NCI-H1436 (cell line): ENCODE measurements at places on chromosomes 2 and 18.

DNA sequence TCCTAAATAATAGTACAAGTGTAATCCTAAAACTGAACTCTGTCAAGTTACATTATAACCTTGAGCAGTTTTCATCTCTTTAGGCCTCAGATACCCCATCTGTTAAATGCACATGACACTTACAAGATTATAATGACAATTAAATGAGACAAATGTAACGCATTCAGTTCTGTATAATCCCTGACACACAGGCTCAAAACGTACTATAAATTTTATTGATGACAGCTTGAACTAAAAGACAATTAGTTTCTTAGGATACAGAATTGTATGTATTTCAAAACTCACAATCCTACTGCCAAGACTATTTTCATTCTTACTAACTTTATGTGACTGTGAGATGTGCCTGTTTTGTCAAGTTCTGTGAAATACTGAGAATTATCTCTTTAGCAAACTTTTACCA is 56.2 kb downstream of the GFPT1 start:
- no peak for DNase-seq

- DNase-seq: no peak
These were observed 185.4 kb upstream of the FAM98A start for GRCh38 chr2:33784488-33784887.

DNA sequence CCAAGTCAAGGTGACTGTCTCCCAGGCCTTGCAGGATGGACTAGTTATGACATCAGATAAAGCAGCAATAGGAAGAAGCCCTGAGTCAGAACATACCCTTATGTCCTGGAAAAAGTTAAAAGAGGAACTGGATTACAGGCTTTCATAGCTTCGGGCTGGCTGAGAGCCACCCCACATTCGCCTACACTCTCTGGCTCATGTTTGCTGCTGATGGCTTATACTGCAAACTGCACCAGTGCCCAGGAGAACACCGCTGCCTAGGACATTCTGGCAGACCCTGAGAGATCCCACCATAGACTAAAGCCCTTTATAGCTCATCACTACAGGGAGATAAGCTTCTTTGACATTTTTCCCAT is 20.3 kb downstream of the SLC8A1 start:
- DNase-seq: no peak

DNA sequence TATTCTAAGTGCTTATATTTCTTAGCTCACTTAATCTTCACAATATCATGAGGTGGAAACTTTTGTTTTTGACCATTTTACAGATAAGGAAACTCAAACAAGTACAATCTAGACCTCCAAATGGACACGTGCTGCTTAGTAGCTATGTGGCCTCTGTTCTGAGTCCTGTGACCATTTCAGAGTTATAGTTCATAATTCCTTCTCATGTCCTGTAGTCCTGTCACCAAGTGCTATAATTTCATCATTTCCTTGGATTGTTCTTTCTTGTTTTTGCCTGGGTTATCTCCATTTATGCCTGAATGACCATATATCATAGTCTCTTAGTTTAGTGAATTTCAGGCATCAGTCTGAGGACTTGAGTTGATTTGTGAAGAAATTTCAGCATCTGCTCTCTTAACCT is 91.7 kb downstream of the NUP35 start:
- no peak for DNase-seq

DNA sequence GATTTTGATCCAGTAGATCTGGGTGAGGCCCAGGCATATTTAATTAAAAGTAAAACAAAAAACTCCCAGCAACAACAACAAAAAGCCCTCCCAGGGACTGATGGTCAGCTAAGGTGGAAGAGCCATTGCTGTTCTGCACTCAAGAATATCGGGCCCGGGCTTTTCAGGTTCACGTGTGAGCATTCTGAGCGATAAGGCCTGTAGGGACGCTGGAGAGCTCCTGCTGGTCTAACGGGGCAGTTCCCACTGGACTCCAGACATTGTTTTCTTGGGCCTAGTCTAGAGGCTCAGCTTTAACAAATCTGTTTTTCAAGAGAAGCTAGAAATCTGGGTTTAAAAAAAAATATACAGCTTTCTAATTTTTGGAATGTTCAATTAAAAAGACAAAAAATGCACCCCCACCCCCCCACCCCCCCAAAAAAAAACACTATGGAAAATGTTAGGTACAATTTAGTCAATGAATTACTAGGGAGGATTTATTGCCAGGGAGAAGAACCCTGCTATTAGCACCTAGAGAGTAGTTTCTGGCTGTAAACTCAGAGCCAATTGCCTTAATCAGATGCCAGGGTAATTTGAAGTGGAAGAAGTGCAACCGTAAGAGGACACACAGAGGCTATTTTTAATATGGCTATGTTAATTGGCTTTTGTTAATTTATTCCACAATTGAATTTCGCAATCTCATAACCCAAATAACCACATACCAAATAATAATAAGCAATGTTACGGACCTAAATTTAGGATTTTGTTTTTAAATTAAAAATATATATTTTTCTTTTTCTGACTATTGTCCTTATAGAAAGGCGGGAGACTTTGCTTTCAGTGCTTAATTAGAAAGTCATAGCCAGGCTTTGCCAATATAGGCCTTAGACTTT is 78.9 kb downstream of the MAP4K4 start:
- no peak for DNase-seq

DNA sequence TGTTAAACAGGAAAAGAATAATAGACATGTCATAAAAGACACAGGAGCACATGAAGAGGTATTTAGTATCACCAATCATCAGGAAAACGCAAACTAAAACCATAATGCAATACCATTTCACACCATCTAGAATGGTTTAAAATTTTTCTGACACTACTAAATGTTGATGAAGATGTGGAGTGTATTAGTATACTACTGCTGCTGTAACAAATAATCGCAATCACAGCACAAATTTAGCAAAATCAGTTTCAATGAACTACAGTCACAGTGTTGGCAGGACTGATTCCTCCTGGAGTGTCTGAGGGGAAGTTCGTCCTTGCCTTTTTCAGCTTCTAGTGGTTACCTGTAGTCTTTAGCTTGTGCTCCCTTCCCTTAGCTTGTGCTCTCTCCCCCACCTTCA is 24.1 kb downstream of the SMAD2 start:
- no peak for DNase-seq

DNA sequence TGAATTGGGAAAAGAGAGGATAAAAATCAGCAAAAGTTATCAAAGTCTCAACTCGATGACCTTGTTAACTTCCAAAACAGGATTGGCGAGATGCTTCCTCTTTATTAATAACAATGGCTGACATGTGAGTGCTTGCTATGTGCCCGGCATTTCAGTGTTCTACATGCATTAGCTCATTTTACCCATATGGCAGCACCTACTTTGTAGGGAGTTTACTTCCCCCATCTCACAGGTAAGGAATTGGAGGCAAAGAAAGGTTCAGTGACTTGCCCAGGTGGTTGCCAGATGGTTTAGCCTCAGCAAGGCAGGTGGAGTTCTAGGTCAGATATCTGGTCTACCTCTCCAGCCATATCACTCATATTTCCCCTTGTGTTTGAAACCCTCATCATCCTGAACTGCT is 12.4 kb downstream of the TFCP2L1 start:
- no peak for DNase-seq

DNA sequence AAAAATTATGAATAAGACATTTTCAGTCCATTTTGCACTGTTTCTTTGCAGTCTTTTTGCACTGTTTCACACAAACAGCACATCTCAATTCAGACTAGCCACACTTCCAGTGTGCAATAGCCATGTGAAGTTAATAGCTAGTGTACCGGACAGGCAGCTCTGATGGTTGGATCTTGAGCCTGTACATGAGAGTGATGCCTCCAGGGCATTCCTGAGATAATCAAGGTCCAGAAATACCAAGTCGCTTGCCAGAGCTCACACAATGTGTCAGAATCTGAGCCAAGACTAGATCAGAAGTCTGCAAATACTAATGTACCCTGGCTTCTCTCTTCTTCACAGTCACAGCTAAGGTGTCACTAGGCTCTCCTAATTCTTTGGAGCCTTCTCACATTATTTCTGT is 180.2 kb downstream of the OSR1 start:
- no peak for DNase-seq

- no peak for DNase-seq
These were observed 24.6 kb downstream of the GCG start for GRCh38 chr2:162127422-162127821.

DNA sequence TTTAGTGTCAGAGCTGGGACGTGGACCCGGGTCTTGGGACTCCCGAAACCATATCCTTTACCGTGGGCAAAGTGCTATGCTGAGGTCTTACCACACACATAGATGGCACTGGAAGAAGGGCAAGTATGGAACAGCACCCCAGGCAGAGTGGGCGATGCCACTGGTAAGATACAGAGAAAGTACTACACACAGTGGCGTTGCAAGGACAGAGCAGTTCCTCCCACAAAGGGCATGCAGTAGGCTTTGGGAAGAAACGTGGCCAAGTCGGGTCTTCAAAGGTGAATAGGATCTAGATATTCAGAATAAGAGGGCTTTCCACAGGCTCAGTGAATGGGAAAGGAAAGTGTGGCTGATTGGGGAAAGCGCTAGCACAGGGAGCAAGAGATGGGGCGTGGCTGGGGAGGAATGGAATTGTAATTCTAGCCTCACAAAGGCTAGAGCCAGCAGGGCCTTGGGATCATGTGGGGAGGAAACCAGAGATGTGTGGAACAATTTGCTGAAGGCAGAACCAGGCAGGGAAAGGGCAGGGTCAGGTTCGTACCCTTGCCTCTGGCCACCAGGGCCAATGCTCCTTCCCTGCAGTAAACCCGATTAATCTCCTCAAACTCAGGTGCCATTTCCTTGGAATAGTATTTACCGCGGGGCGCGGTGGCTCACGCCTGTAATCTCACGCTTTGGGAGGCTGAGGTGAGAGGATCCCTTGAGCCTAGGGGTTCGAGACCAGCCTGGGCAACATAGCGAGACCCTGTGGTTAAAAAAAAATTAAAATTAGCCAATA is 36.0 kb downstream of the PCBP1 start:
- no peak for DNase-seq

GRCh38 chr2:157996799-157997198 is 104.9 kb upstream of the UPP2 start:
- DNase-seq: no peak

GRCh38 chr2:20593072-20594034 is 57.5 kb downstream of the HS1BP3 start:
- no peak for DNase-seq

GRCh38 chr2:68188831-68189230 is 31.1 kb downstream of the PNO1 start:
- no peak for DNase-seq

- peak; percentile 13 for DNase-seq
These were observed 516.7 kb downstream of the NR4A2 start for GRCh38 chr2:155815851-155816250.

GRCh38 chr2:39648580-39648979 is 17.1 kb upstream of the TMEM178A start:
- DNase-seq: no peak

- DNase-seq: no peak
These were observed 5.5 kb upstream of the CYBRD1 start for GRCh38 chr2:171516793-171517192.

DNA sequence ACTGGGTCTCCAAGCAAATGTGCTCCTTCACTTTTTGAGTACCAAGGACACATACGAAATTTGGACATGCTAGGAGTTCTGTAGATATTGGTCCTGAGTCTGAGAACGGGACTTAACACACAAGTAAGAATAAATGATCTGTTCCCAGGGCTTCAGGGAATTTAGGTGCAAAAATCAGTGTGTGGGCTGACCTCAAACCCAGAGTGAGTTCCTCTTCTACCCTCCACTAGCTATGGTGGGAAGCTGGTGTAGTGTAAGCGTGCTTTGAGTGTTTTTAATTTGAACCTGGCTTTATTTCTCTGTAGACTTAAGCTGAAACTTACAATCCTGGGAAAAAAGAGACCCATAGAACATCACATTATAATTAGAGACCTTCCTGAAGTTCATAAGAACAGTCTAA is 50.5 kb downstream of the MYO3B start:
- no peak for DNase-seq

DNA sequence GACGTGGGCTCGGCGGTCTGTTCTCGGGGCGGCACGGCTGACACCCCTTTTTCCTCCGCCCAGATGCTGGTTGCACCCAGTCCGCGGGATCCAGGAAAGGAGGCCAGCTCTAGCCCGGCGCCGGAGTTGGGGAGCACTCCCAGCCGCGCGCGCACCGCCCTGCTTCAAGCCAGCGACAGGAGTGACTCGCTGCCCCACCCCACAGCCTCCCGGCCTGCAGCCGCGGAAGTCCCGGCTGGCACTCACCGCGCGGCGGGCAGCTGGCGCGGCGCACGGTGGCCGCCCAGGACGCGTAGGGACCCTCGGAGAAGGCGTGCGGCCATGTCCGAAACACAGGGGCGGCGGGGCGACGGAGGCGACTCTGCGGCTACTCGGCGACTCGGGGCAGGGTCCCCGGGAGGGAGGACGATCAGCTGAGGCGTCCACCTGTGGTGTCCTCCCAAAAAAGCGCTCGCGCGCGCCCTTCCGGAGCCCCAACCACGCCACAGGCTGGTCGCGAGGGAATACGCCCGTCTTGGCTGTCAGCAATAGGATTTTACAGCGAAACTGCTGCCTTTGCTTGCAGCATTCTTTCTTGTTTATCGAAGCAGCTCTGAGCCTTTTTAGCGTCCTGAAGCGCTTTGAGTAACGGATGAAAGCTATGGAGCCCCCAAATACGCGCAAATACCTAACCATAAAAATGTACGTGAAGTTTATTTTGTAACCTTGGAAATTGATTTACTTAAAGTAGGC is at the start of gene ACADL:
TSS of gene ACADL (minus strand) at position 507 of the 732 bp plus-strand sequence. CDS start at position 323, 184 bp downstream.
- DNase-seq: no peak

DNA sequence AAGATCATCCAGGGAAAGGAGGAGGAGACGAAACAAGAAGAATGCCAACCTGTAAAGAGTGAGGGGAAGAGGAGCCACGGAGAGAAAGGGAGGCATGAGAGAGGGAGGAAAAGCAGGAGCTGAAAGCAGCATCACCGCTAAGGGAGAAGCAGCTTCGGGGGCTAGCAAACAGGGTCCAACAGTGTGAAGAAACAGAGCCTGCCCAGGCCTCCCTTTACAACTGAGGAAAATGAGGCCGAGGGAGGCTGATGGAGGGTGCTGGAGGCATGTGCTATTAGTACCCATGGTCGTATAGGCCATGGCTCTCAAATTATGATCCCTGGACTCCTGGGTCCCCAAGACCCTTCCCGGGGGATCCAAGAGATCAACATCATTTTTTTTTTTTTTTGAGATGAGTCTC is 50.4 kb upstream of the ASPRV1 start:
- no peak for DNase-seq

DNA sequence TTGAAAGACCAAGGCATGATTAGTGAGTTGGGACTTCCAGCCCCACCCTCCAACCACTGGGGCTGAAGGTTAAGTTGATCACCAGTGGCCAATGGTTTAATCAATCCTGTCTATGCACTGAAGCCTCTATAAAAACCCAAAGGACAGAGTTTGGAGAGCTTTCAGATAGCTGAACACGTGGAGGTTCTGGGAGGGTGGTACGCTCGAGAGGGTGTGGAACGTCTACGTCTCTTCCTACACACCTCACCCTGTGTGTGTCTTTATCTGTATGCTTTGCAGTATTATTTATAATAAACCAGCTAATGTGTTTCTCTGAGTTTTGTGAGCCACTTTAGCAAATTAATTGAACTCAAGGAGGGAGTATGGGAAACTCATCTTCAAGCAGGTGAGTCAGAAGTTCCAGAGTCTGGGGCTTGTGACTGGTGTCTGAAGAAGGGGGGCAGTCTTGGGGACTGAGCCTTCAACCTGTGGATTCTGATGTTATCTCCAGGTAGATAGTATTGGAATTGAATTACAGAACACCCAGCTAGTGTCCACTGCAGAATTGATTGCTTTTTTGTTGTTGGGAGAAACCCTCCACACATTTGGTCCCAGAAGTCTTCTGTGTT is 20.3 kb downstream of the ACTR3 start:
- no peak for DNase-seq
